NCI-H510A treated with DMSO at 0.1 percent for 48 hours (cell line): ENCODE measurements at places on chromosomes 2 and 18.

GRCh38 chr2:163348857-163349380 is 386.9 kb downstream of the FIGN start:
- DNase-seq: no peak

- DNase-seq: no peak
Observed at GRCh38 chr2:1246239-1246638, 167.0 kb upstream of the TPO start.

DNA sequence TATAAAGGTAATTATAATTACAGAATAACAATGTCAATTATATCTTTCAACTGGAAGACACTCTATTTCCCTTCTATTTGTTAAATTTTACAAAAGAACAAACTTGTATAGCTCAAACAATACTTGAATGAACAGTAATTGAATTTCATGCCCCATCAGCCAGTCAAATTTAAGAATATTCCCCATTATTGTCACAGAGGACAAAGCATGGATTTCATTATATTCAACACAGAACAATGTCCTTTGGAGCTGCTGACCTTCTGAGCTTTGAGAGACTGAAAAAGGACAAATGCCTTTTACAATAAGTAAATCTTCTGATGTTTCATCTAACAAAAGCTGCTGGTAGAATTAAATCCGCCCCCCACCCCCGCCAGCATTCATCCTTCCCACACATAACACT is 187.5 kb upstream of the MC4R start:
- DNase-seq: no peak

DNA sequence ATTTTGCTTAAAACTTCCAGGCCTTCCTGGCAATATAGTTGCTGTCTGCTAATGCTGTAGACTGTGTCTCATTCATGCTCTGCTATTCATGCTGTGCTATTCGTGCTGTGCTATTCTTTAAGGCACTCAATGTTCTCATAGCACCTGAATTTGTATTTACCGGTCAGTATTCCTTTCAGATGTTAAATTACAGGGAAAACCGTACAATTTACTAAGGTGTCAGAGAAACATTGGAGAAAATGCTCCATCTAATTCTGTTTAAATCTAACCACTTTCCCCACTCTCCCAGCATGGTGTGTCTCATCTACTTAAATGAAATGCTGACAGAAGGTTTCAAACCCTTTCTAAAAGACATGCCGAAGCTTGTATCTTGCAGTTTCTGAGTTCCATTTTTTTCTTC is 25.0 kb downstream of the FAM171B start:
- no peak for DNase-seq

DNA sequence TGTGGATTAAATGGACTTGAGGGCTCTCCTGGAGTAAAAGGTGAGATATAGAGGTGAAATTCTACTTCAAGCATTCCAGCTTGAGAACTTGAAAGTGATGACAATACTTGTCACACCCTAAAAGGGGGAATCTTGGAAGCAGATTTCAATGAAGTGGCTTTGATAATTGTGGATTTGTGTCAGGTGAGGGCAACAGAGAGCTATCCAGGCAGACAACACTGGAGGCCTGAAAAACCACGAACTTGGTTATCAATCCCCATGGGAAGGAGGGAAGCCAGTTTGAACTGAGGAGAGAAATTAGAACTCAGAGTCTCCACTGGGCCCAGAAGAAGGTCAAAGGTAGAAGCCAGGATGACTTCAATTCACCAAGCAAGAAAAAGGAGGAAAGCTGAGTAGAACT is 263.9 kb downstream of the FIGN start:
- no peak for DNase-seq

DNA sequence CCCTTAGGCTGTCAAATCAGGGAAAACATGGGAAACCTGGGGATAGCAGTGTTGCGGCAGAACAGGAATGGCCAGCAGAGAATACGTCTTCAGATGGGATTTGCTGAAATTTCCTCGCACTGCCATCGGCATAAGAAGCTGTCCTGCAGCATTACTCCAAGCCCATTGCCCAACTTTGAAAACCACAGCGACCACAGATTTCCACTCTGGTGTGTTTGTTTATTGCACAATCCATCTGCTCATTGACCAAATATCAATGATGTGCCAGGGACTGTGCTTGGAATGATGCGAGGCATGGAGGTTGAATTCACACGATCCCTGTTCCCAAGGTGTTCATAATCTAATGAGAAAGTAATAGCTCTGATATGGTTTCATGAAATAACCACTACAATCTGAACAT is 383.3 kb upstream of the MYT1L start:
- no peak for DNase-seq

- no peak for DNase-seq
Observed at GRCh38 chr2:19850056-19851050, 51.4 kb downstream of the TTC32 start.
